ENCODE measurements at places on chromosomes 6 and 20.

DNA sequence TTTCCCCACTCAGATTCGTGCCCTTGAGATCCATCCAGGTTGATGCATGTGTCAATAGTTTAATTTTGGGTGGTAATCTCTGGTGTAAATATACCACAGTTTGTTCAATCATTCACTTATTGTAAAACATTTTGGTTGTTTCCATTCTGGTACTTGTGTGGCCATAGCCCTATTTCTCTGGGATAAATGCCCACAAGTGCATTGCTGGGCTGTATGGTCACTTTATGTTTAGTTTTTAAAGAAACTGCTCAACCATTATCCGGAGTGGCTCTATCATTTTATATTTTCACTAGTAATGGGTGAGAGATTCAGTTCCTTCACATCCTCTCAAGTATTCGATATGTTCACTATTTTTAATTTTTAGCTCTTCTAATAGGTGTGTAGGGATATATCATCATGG is 60.7 kb upstream of the RNF24 start:
- no peak for DNase-seq
- no peak overlapping the region for H3K4me3 ChIP-seq

GRCh38 chr20:19449051-19449450 is 236.6 kb downstream of the SLC24A3 start:
- no peak overlapping the region for H3K4me3 ChIP-seq
- H3K27ac ChIP-seq, result no peak overlapping the region
- H3K4me1 ChIP-seq, result no peaks in the 10 kb centered on the region

- H3K36me3 ChIP-seq, result no peaks in the 10 kb centered on the region
- DNase-seq, result no peak
- no peak overlapping the region for H3K4me3 ChIP-seq
- no peaks in the 10 kb centered on the region for H3K27me3 ChIP-seq
- H3K27ac ChIP-seq, result no peak overlapping the region
These were observed 34.7 kb downstream of the KCNK17 start for GRCh38 chr6:39279539-39279938.

DNA sequence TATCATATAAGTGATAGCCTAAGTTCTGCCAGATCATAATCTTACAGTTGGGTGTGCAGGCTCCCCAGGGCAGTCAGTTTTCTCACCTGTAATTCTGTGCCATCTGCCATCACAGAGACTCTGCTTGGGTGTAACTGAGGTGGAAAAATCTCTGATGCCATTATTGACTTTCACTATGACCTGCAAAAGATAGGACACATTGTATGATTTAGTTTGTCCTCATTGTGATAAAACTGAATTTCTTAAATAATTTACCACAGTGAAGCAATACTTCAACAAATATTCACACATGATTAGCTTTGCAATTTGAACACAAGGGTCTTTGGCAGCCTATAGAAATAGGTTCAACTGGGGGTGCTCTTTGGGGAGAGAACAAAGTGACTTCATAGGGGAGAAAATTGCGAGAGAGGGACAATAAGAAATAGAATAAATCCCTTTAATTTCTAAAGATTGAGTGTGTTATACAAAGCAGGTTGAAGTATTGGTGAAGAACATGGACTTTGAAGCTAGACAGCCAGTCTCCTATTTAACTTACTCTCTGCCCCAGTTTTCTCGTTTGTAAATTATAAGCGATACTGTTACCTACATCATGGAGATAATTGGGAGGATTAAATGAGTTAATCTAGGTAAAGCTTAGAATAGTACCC is 27.3 kb downstream of the FAM229B start:
- no peaks in the 10 kb centered on the region for H3K27me3 ChIP-seq
- no peaks in the 10 kb centered on the region for H3K36me3 ChIP-seq
- peaks cover 13% of the 10 kb centered on the region for H3K4me1 ChIP-seq
- no peak overlapping the region for H3K4me3 ChIP-seq
- H3K27ac ChIP-seq, result no peak overlapping the region

DNA sequence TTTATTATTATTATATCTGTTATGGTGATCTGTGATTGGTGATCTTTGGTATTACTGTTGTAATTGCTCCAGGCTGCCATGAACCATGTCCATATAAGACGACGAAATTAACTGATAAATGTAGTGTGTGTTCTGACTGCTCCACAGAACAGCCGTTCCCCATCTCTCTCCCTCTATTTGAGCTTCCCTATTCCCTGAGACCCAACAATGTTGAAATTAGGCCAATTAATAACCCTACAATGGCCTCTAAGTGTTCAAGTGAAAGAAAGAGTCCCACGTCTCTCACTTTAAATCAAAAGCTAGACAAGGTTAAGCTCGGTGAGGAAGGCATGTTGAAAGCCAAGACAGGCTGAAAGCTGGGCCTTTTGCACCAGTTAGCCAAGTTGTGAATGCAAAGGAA is 51.6 kb downstream of the ZFP64 start:
- H3K27me3 ChIP-seq, result no peaks in the 10 kb centered on the region
- H3K27ac ChIP-seq, result no peak overlapping the region
- H3K36me3 ChIP-seq, result no peaks in the 10 kb centered on the region
- no peak for DNase-seq

- no peaks in the 10 kb centered on the region for H3K36me3 ChIP-seq
- no peaks in the 10 kb centered on the region for H3K4me1 ChIP-seq
- H3K27ac ChIP-seq, result no peak overlapping the region
- H3K27me3 ChIP-seq, result no peaks in the 10 kb centered on the region
These were observed 6.9 kb upstream of the RNF144B start for GRCh38 chr6:18380158-18380836.

- no peaks in the 10 kb centered on the region for H3K36me3 ChIP-seq
- peaks cover 12% of the 10 kb centered on the region for H3K27me3 ChIP-seq
- no peak for DNase-seq
- H3K4me3 ChIP-seq, result no peak overlapping the region
These were observed 18.6 kb downstream of the TREML2 start for GRCh38 chr6:41182069-41183034.

- H3K4me1 ChIP-seq, result no peaks in the 10 kb centered on the region
- H3K4me3 ChIP-seq, result no peak overlapping the region
- H3K27ac ChIP-seq, result no peak overlapping the region
- no peak for DNase-seq
- peaks cover 95% of the 10 kb centered on the region for H3K36me3 ChIP-seq
These were observed 28.6 kb downstream of the DDX27 start for GRCh38 chr20:49247792-49248191.

- H3K4me1 ChIP-seq, result no peaks in the 10 kb centered on the region
- no peak overlapping the region for H3K27ac ChIP-seq
- H3K27me3 ChIP-seq, result no peaks in the 10 kb centered on the region
- no peak overlapping the region for H3K4me3 ChIP-seq
- DNase-seq, result no peak
These were observed 22.5 kb downstream of the EYA2 start for GRCh38 chr20:46917155-46917554.

DNA sequence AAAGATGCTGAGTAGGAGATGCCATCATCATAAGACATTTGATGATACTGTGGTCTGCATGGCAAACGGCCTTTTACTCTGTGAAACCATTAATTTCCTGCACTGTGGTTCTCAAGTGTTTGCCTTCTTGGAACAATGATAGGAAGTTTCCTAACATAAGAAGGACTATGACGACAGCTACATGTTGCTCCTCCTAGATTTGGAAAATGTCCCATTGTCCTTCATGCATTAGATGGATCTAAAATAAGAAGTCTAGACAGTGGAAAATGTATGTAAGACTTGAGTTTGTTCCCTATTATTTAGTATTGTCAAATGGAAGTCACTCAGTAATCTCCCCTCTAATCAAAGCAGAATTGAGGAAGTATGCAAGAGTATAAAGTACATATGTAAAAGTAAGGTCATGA is 98.5 kb upstream of the TMEM170B start:
- no peak overlapping the region for H3K4me3 ChIP-seq
- DNase-seq, result no peak
- no peaks in the 10 kb centered on the region for H3K27me3 ChIP-seq
- peaks cover 20% of the 10 kb centered on the region for H3K4me1 ChIP-seq
- no peak overlapping the region for H3K27ac ChIP-seq
- no peaks in the 10 kb centered on the region for H3K36me3 ChIP-seq

DNA sequence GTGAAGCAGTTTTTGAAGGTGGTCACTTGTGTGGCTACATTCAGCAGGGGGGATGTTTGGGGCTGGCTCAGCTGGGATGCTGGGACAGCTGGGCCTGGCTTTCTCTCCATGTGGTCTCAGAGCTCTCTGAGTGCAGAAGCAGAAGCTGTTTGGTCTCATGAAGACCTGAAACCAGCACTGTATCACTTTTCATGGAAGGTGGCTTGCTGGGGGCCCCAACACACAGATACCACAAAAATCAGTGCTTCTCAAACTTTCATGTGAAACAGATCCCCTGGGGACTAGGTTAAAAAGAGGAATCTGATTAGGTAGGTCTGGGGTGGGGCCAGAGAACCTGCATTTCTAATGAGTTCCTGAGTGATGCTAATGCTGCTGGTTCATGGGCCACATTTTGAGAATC is 347.3 kb downstream of the DHX35 start:
- H3K27ac ChIP-seq, result no peak overlapping the region
- no peaks in the 10 kb centered on the region for H3K27me3 ChIP-seq
- H3K4me3 ChIP-seq, result no peak overlapping the region
- no peak for DNase-seq
- no peaks in the 10 kb centered on the region for H3K36me3 ChIP-seq

- H3K27me3 ChIP-seq, result no peaks in the 10 kb centered on the region
- no peak for DNase-seq
- H3K4me1 ChIP-seq, result peaks cover 7% of the 10 kb centered on the region
These were observed 40.7 kb upstream of the UBR2 start for GRCh38 chr6:42522942-42523814.

DNA sequence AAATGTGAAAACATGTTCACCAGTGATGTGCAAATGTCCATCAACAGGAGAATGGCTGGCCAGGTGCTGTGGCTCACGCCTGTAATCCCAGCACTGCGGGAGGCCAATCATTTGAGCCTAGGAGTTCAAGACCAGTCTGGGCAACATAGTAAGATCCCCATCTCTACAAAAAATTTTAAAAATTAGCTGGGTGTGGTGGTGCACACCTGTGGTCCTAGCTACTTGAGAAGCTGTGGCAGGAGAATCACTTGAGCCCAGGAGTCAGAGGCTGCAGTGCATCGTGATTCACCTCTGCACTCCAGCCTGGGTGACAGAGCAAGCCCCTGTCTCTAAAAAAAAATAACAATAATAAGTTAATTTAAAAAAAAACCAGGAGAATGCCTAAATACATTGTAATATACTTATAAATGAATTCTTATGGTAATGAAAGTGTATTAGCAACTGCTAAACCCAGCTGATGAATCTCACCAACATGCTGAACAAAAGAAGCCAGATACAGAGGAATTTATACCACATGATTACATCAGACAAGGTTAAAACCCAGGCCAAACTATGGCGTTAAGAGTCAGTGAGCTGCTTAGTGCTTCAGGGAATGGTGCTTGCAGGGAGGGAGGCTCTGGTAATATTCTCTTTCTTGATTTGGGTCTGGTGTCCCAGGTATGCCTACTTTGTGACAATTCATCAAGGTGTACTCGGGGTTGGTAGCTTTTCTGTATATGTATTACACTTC is 36.4 kb downstream of the RPP40 start:
- no peak overlapping the region for H3K4me3 ChIP-seq
- H3K4me1 ChIP-seq, result no peaks in the 10 kb centered on the region
- H3K36me3 ChIP-seq, result no peaks in the 10 kb centered on the region
- H3K27me3 ChIP-seq, result no peaks in the 10 kb centered on the region
- no peak for DNase-seq

GRCh38 chr6:14081126-14081525 is 36.4 kb upstream of the CD83 start:
- H3K27ac ChIP-seq, result no peak overlapping the region
- DNase-seq, result no peak
- no peaks in the 10 kb centered on the region for H3K36me3 ChIP-seq
- no peaks in the 10 kb centered on the region for H3K27me3 ChIP-seq
- H3K4me1 ChIP-seq, result 0 out of 2 replicates have a peak, but pooled peaks cover 4% of the 10 kb centered on the region

- H3K27ac ChIP-seq, result no peak overlapping the region
- H3K4me3 ChIP-seq, result no peak overlapping the region
- no peak for DNase-seq
- H3K27me3 ChIP-seq, result no peaks in the 10 kb centered on the region
- no peaks in the 10 kb centered on the region for H3K36me3 ChIP-seq
- H3K4me1 ChIP-seq, result no peaks in the 10 kb centered on the region
These were observed 23.5 kb downstream of the KIZ start for GRCh38 chr20:21149344-21149743.

- no peaks in the 10 kb centered on the region for H3K36me3 ChIP-seq
- H3K4me1 ChIP-seq, result no peaks in the 10 kb centered on the region
- H3K27me3 ChIP-seq, result peaks cover 15% of the 10 kb centered on the region
- no peak overlapping the region for H3K27ac ChIP-seq
- DNase-seq, result no peak
These were observed 159.9 kb downstream of the UNC5CL start for GRCh38 chr6:40879169-40879568.

- no peak overlapping the region for H3K27ac ChIP-seq
- no peak for DNase-seq
- peaks cover 6% of the 10 kb centered on the region for H3K4me1 ChIP-seq
- H3K36me3 ChIP-seq, result peaks cover 5% of the 10 kb centered on the region
- no peaks in the 10 kb centered on the region for H3K27me3 ChIP-seq
These were observed 5.6 kb upstream of the RBCK1 start for GRCh38 chr20:402496-402885.

- 0 out of 2 replicates have a peak, but pooled peaks cover 6% of the 10 kb centered on the region for H3K27me3 ChIP-seq
- H3K36me3 ChIP-seq, result no peaks in the 10 kb centered on the region
- no peak for DNase-seq
- H3K27ac ChIP-seq, result no peak overlapping the region
- H3K4me1 ChIP-seq, result no peaks in the 10 kb centered on the region
These were observed 86.3 kb downstream of the DACT2 start for GRCh38 chr6:168232989-168233874.

GRCh38 chr6:20969551-20969950 is 435.3 kb downstream of the CDKAL1 start:
- no peaks in the 10 kb centered on the region for H3K27me3 ChIP-seq
- no peaks in the 10 kb centered on the region for H3K4me1 ChIP-seq
- H3K27ac ChIP-seq, result no peak overlapping the region
- no peak overlapping the region for H3K4me3 ChIP-seq
- no peak for DNase-seq

DNA sequence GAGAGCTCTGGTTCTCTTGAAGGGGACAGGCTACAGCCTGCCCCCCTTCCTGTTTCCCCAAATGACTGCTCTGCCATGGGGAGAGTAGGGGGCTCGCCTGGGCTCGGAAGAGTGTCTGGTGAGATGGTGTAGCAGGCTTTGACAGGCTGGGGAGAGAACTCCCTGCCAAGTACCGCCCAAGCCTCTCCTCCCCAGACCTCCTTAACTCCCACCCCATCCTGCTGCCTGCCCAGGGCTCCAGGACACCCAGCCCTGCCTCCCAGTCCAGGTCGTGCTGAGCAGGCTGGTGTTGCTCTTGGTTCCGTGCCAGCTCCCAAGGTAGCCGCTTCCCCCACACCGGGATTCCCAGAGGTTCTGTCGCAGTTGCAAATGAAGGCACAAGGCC is 9.8 kb downstream of the VEGFA start:
- peaks cover 9% of the 10 kb centered on the region for H3K4me1 ChIP-seq
- H3K36me3 ChIP-seq, result peaks cover 96% of the 10 kb centered on the region
- H3K27ac ChIP-seq, result no peak overlapping the region
- no peak for DNase-seq
- no peak overlapping the region for H3K4me3 ChIP-seq

DNA sequence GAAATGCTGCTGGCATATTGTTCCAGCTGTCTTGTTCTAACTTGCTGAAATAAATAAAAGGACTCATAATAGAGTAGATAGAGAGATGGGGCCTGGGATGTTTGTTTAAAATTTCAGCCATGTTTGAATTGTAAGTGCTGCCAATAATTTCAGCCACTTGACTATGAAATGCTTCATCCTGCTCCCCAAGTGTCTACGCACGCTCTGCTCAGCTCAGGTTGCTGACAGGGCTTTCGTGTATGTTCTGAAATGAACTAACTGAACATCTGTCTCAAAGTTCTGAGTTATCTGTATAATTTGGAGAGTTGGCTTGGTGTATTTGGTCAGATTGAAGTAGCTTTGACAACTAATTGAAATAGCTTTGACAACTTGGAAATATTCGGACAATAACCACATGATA is 387.8 kb downstream of the BMP2 start:
- H3K27ac ChIP-seq, result no peak overlapping the region
- H3K4me3 ChIP-seq, result no peak overlapping the region
- no peaks in the 10 kb centered on the region for H3K36me3 ChIP-seq
- no peak for DNase-seq
- no peaks in the 10 kb centered on the region for H3K4me1 ChIP-seq

Data from SJSA1 (cell line).